ENCODE measurements at places on chromosomes 16 and 17. TPM values are rescaled to one million over a fixed set of nuclear protein-coding genes. Genes with fewer than 3 reads are reported as not detected.

DNA sequence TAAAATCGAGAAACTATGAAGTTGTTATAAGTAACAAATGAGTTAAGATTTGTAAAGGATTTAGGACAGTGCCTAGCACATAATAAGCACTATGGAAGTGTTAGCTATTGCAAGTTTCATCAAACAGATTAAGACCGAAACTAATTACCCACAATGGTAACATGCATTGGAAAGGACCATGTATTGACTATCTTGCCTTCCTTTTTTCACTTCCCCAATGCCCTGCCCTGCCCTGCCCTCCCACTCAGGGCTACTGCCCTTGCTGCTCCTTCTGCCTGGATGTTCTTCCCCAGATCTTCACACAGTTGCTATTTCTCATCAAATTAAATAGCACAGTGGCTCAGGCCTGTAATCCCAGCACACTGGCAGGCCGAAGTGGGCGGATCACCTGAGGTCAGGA lies 202.1 kb upstream of the PSMD7 start:
- no peak for DNase-seq

DNA sequence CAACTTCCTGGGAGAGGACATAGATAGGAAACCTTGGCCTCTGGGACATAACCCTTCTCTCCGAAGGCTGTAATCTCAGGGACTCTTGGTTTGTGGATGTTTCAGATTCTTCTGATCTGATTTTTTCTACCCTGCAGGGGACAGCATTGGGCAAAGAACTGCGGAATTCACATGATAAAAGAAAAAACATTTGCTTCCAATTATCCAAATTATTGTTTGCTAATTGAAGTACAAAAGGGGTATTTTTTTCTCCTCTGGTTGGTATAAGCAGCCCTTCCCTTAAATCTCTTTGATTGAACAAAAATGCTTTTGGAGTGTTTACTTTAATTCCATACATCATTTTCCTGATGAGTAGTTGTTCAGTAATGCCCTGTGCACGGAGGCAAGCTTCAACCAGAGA lies 251.7 kb upstream of the IRX3 start:
- DNase-seq: no peak

DNA sequence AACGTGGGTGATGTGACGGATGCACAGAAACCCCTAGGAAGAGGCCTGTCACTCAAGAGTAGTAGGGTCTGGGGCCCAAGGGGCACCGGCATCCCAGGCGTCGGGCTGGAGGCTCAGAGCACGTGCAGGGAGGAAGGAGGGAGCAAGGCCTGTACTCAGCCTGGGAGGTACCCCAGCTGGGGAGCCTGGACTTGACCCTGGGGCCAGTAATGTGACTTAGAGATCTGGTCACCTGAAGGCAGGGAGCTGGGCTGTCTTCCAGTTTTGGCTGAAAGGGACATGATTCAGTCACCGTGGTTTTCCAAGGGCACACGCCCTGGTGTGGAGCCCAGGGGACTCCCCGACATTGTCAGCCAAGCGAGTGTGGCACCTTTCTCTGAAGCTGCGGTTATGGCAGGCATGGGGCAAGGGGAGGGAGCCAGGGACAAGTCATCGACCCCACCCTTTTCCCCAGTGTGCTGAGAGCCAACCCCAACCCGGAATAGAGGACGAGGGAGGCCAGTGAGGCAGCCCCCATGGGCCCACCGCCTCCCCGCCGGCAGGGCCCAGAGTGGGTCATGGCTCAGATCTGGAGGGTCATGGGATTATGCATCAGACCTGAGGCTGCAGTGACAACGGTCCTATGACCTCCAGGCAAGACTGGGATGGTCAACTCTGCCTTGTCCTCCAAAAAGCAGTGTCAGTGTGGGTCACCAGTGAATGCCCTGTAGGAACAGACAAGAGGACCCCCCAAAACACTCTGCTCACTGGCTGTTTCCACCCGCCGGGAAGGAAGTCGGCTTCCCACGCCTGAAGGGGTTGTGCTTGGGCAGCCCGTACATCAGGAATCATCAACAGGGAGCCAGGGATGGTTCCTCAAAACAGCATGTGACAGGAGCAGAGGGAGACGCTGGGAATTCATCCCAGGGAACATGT lies 41.9 kb downstream of the MEAK7 start:
- no peak for DNase-seq

- DNase-seq: no peak
Measured at GRCh38 chr16:1030473-1030901, 42.1 kb upstream of the SSTR5 start.

DNA sequence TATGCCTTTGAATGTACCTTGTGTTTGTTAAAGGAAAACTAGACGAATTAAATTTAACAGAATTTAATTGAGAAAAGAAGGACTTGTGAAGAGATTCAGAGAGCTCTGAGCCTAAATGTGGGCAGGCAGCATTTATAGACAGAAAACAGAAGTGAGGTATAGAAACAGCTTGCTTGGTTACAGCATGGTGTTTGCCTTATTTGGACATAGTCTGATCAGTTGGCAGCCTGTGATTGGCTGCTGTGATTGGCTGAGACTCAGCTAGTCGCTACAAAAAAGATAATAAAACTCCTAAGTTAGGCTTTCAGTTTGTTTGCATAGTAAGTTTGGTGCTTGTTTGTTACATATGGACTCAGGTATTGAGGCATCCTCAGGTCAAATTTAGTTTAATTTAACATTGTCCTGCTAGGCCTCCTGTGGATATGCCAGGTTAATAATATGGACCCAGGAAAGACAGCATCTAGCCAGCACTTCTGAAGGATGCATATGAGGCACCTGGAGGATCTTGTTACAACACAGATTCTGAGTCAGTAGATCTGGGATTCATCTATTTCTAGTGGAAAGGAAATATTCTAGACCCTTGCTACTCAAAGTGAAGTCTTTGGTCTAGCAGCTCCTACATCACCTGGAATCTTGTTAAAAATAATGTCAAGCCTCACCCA lies 43.4 kb downstream of the SLFN5 start:
- DNase-seq: no peak

DNA sequence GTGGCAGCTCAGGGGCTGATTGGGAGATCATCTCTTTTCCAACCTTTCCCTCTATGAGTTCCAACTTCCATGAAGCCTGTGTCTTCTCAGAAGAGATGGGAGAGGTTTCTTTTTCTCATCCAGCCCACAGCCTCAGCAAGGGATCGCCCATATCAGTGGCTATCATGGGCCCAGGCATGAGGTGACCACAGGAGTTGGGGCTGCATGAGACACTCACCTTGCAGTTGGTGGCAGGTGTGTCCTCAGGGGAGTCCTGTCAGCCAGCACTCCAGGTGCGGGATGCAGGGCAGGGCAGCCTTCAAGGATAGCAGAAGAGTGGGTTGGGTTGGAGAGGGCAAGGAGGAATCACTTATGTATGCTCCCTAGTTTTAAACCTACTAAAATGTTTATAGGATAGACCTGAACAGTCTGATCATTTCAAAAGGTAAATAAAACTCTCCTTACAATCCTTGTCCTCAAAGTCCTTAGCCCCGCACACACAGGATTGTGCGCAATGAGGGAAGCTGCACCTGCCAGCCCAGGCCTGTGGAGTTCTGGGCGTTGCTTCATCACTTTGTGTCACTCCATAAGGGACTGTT lies 811.1 kb downstream of the KCNJ18 start:
- DNase-seq: peak; percentile 54

DNA sequence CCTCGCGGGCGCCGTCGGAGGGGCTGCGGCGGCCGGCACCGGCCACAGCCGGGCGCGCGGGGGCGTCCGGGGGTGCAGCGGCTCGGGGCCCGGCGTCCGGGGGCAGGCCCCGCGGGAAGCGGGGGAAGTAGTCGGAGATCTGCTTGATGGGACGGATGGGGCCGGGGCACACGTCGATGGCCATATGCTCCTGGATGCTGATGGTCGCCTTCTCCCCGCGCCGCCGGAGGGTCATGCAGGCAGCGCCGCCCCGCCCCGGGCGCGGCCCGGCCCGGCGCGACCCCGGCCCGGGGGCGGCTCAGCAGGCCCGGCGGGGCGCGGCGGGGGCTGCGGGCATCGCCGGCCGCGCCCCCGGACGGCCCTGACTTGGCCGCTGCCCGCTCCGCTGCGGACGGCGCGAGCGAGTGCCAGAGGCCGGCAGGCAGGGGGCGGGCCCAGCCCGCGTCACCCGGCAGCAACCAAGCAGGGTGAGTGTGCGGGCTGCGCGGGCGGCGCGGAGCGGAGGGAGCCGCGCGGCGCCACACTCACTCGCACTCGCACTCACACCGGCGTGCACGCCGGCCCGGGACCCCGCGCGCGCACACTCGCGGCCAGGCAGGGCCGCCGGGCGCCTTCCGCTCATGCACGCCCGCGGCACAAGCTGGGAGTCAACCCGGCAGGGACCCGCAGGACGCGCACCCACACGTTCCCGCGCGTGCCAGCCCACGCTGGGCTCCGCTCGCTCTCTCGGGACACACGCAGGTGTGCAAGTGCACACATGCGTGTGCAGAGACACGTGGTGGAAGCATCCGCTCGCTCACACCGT lies at the start of gene DOC2B:
Gene DOC2B, minus strand, starts transcription at position 406 of the 805 bp plus-strand sequence. Its CDS starts 171 bp downstream, at position 235.
- DNase-seq: no peak

- DNase-seq: no peak
Measured at GRCh38 chr17:2123375-2124251, 68.7 kb downstream of the HIC1 start.

DNA sequence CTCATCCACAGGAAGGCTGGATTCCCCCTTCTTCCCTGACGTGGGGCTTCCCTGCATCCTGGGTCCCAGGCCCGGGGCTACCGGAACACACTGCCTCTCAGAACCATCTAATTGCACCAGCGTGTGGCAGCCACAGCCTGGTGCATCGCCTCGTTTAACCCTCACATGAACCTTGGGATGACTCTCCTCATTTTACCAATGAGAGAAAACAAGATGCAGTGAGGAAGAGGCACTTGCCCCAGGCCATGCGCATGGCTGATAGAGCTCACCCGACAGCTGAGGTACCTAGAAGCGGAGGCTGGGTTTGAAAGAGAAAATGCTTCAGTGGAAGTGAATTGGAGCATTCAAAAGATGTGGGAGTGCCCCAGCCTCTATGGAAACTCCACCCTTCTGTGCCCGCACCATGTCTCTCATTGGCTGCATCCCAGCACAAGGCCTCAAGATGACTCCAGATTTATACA lies 162.3 kb downstream of the KATNIP start:
- DNase-seq: no peak

DNA sequence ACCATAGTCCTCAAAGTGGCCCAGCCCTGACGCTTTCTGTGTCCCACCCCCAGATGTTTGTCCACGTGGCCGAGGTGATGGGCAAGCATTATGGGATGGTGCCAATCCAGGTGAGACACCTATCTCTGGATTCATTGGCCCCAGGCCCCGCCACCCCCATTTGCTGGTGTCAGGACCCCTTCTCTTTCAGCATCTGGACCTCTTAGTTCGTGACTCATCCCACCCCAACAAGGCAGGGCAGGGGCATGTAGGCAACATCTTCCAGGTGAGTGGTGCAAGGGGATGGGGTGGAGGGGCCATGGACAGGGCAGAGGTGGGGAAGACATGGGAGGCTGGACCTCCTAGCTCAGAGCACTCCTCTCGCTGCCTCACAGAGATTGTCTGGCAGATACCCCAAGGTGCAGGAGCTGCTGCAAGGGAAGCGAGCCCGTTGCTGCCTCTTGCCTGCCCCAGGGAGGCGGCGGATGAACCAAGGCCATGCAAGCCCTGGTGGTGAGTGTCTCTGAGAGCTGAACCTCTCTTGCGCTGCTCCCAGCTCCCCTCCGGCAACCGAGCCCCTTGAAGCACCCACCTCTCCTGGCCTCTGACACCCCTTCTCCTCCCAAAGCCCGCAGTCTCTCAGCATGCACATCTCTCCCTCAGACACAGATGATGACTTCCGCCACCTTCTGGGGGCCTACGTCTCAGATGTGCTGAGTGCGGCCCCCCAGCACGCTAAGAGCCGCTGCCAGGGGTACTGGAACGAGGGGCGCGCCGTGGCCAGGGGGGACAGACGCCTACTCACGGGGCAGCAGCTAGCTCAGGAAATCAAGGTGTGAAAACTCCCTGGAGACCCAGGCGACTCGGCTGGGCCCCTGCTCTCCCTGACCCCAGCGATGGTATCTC lies 3.6 kb downstream of the RNF112 start:
- DNase-seq: no peak

DNA sequence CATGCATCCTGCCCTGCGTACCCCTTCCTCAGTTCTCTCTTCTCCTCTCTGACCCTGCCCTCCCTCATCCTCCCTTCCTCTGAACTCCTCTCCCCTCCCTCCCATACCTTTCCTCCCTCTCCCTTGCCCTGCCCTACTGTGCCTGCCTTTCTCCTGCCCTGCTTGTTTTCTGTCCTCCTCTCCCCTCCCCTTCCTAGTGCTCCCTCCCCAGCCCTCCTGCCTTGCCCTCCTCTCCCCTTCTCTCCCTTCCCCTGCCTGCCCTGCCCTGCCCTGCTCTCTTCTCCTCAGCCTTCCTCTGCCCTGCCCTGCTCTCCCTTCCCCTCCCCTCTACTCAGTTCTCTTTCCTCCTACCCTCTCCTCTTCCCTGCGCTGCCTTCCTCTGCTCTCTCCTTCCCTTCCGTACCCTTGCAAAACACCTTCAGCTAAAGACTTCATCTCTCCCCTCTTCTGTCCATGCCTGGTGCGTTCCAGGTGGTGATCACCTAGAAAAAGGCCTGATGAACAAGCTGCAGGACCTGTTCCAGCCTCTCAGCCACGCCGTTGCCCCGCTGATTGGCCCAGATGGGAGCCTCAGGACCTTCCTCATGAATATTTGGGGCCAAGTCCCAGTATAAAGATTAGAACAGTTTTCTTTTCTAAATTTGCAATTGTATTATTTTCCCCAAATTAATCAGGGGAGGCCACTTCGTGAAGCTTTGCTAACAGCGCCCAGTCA lies 290.5 kb downstream of the CPPED1 start:
- DNase-seq: no peak

DNA sequence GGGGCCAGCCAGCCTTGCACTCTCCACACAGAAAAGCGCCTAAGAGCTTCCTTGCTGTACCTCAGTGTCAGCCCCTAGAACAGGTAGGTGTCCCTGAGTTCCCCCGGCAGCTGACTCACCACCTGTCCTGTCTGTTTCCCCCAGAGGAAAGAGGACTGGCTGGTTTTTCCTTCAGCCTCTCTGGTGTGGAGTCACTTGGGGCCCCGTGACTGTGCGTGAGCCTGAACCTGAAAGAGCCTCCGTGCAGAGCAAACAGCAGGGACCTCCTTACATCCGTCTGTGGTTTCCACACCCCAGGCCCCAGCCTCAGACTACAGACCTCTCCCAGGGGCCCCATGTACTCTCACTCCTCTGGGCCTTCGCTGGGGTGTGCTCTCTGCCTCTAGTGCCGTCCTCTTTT lies 87.8 kb downstream of the GNAO1 start:
- DNase-seq: no peak

DNA sequence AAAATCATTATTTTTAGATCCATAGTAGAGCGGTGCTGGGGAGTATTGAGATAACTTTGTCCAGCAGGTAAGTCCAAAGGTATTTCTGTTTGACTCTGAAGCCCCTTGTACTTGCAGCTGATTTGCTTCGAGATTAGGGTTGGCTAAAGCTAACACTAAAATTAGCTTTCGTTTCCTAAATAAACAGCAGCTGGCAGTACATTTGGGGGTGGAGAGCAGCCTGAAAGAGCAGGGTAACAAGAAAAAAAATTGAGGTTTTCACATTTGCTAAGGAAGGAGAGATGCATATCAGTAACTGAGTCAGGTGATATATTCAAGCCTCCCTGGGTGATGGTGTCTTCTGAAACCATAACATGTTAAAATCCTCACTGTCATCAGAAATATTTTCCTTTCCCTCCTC lies 37.4 kb upstream of the TMC5 start:
- DNase-seq: no peak

- DNase-seq: no peak
Measured at GRCh38 chr17:35666967-35667532, 64.4 kb upstream of the RASL10B start.

NOTUM gene
- not detected for total RNA-seq

PLEKHH3 gene
- total RNA-seq: 44.9 TPM

C17orf78 gene
- not detected for total RNA-seq

FGF11 gene
- total RNA-seq: 10.8 TPM

ALDH3A1 gene
- 14.2 TPM for total RNA-seq

ADAD2 gene
- not detected for total RNA-seq

NEUROD2 gene
- not detected for total RNA-seq

PRSS36 gene
- total RNA-seq: 1.2 TPM

Data from vagina (tissue), 2 donors.